ENCODE measurements at places on chromosomes 16 and 17. TPM values are rescaled to one million over a fixed set of nuclear protein-coding genes. Genes with fewer than 3 reads are reported as not detected.

The EVPLL gene
- 0.90 TPM for total RNA-seq

The ITGAX gene
- 2.2 TPM for total RNA-seq

The NEUROD2 gene
- not detected for total RNA-seq

The C17orf107 gene
- 7.7 TPM for total RNA-seq

The GCGR gene
- total RNA-seq, result not detected

The MFAP4 gene
- 123 TPM for total RNA-seq

The SEZ6L2 gene
- total RNA-seq, result 7.7 TPM

The MFSD6L gene
- total RNA-seq, result 0.79 TPM

The CDK12 gene
- 42.3 TPM for total RNA-seq

The CDH5 gene
- total RNA-seq, result 55.8 TPM

The KCNJ12 gene
- total RNA-seq, result 4.1 TPM

The ZNF771 gene
- 5.2 TPM for total RNA-seq

The TMC8 gene
- total RNA-seq, result 2.7 TPM

The RGS9 gene
- 9.4 TPM for total RNA-seq

The HIGD1B gene
- 2.1 TPM for total RNA-seq
